ENCODE measurements at places on chromosomes 7 and 10. TPM values are rescaled to one million over a fixed set of nuclear protein-coding genes. Genes with fewer than 3 reads are reported as not detected.

DNA sequence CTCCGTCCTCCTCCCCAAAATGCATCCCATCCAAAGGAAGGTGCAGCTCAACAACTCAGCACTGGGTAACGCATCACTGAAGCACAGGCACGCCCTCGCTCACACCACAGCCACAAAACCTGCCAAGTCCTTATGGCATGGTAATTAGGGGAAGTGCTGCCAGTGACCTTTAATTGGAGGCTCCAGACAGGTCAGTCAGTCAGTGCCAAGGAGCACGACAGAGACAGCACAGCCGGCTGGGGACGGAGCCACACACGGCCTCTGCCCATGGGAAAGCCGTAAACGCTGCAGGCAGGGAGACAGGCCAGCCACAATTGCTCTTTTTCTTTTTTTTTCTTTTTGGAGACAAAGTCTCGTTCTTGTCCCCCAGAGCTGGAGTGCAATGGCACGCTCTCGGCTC lies 146.5 kb downstream of the MAD1L1 start:
- DNase-seq: no peak

TMEM130 gene
- not detected for total RNA-seq

GRCh38 chr10:17616403-17617030 lies 657 bp downstream of the HACD1 start:
- DNase-seq: peak; percentile 83

DNA sequence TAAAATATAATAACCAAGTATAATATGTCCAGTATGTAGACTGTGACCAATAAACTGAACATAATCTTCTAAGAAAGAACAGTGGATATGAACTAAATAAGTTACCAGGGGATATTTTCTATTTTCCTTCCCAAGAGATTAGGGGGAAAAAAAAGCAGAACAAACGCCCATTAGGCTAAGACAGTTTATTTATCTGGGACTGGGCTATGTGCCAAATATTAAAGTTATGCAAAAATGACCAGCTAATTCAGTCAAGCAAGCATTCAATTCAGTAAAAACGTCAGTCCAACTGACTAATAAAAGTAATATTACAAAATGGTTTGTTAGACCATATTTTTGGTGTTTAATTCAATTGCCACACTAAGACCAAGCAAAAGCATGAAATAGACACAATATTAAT lies 122.2 kb downstream of the TSPAN12 start:
- DNase-seq: peak; percentile 35

NKX2-3 gene
- total RNA-seq: 0.45 TPM

GRCh38 chr10:3735175-3735574 lies 49.8 kb downstream of the KLF6 start:
- no peak for DNase-seq

- no peak for DNase-seq
Observed at GRCh38 chr10:70579234-70580002, 23.1 kb downstream of the PRF1 start.

DNA sequence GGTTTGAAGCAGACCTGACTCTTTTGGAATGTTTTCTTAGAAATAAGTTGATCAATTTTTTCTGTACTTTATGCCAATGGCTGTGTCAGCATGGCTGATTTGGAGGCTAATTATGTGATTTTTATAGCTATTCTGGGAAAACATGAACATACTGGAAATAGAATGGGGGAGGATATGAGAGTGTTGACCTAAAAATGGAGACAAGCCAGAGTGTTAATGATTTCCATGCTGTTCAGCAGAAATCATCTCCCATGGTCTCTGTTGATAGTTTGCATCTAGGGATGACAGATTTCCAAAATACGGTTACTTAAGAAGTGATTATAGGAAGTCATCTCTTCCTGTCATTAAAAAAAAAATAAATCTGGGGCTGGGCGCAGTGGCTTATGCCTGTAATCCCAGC lies 32.7 kb upstream of the DMTF1 start:
- no peak for DNase-seq

AKR1E2 gene
- total RNA-seq: 2.3 TPM

GRCh38 chr10:21737106-21737505 lies 203.1 kb downstream of the MLLT10 start:
- DNase-seq: no peak

ACBD7 gene
- not detected for total RNA-seq

KEL gene
- total RNA-seq: 1.5 TPM

- no peak for DNase-seq
Observed at GRCh38 chr7:103989785-103990767, 618 bp upstream of the RELN start.

DNA sequence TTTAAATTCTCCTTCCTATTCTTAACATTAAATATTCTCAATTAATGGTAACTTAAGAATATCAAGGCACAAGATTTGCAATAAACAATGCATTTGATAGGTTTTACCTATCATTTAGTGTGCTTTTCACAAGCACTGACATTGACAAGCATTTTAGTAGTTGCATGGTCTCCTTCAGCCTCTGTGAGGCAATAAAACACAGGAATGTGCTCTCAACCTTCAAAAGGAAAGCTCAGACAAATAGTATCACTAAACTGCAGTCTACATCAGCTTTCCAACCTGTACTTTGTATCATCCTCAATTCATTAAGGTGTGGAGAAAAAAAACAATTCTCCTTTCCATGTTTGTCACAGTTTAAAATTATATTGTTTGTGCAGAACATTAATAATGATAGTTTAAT lies 51.1 kb upstream of the TSPAN13 start:
- peak; percentile 26 for DNase-seq

CHAT gene
- 8.7 TPM for total RNA-seq

DNA sequence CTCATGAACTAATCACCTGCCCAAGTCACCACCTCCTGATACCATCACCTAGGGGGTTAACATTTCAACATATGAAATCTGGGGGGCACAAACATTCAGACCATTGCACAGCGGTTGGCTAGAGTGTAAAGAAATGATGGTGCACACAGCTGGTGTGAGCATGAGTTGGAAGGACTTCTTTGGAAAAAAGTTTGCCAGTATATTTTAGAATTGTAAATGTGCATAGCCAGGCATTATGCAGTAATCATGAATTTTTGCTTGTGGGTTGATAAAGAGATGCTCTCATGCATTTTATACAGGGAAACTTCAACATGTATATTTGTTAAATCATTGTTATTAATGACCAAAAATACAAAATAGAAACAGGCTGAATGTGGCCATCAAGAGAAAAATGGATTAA lies 100.0 kb downstream of the VWC2 start:
- no peak for DNase-seq

VAX1 gene
- not detected for total RNA-seq

DNA sequence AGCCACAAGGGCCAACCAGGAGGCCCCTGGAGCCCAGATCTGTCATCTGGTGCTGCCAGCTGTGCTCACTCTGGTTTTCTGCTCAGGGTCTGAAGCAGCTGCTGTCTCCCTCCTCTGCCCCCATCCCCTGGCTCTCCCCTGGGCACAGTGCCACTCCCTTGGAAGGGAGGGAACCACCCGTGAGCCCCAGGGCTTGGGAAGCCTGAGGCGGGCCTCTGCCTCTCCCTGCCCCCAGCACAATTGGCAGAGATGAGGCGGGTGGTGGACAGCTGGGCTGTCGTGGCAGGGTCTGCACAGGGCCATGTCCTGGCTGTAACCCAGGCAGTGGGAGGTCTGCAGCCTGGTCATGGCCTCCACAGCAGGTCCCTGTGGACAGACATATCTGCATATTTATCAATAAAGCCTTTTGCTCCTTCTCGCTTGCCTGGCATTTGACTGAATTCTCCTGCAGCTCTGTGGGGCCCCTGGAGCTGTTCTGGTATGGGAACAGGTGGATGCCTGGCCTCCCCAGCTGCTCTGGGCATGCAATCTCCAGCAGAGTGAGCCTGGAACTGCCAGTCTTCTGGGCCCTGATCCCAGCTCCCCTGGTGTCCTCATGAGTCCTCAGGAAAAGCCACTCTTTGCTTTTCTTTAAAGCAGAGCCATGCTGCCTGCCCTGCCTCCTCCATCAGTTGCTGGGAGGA lies 1.6 kb upstream of the ANKRD2 start:
- no peak for DNase-seq

DNA sequence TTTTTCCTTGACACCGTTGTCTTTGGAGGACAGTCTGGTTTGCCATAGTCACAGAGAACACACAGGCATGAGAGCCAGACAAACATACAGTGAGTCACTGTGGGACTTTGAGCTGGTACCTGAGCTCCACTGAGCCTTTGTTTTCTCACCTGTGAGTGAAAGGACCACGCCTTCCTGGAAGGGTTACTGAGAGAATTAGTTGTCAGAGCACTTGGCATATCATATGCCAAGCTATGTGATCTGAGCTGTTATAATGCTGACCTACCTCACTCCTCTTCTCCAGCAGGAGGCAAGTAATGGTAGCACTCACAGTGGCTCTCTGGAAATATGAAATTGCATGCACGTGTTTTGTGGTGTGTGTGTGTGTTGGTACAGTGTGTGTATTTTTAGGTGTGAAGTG lies 59.7 kb downstream of the CXCL12 start:
- peak; percentile 88 for DNase-seq

DNA sequence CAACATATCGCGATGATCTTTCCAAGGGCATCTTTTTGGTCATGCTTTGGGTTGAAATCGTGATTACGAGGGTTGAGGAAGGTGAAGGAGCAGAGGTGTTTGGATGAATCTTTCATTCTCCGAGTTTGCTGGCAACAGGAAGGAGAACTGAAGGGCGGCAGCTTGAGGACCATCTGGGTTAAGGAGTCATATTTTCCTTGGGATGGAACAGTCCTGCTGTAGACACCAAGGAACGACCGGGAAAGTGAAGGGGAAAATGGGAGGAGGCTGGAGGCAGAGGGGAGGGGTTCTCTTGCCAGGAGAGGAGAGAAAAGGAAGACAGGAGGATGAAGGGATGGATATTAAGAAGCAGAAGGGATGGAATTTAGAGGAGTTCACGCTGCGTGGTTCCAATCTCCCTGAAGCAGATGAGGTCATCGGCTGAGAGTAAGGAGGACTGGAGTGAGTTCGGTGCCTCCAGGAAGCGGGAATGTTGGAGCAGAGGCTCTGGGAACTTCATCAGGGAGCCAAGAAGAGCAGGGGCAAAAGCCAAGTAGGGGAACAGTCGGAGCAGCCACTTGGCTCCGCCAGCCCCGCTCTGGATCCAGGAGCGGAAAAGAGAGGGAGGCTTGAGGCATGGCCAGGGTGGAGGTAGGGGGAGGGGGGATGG lies 116.6 kb upstream of the GALNT17 start:
- no peak for DNase-seq

- DNase-seq: no peak
Observed at GRCh38 chr10:69217119-69217754, 2.9 kb upstream of the HKDC1 start.

EPHB6 gene
- 9.6 TPM for total RNA-seq

IQUB gene
- 2.7 TPM for total RNA-seq

- peak; percentile 23 for DNase-seq
Observed at GRCh38 chr10:62541811-62542210, 167.6 kb downstream of the ZNF365 start.

DNA sequence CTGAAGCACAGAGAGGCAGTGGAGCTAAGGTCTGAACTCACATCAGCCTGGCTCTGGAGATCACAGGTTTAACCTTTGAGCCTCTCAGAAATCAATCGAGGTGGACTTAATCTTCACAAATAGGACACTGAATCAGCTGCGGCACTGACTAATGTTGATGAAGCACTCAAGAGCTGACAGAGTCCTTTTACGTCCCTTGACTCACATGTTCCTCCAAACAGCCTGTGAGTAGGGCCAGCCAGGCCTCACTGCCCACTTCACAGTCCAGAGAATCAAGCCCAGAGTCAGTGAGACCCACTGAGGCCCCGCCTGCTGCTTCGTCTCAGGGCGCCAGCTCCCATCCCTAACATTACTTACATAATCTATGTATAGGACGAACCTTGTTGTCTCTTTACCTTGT lies 63.1 kb downstream of the TNS3 start:
- DNase-seq: no peak

DNA sequence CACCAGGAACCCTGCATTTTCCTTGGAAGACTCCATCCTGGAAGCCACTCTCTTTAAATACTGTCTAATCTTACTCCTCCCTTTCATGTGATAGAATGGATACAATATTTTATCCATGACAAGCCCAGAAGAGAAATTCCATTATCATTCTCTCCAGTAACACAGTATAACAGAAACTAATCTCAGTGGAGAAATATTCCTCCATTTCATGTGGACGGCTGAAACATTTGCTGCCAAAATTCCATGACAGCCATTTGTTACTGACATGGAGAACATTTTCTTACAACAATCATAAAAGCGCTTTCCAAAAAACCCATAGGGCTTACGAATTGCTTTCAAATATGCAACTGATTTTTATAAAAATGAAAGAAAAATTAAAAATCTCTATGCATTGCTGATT lies 392.8 kb upstream of the KLF6 start:
- peak; percentile 68 for DNase-seq

IGF2BP3 gene
- total RNA-seq: not detected

ADAM12 gene
- total RNA-seq: 0.43 TPM

DNA sequence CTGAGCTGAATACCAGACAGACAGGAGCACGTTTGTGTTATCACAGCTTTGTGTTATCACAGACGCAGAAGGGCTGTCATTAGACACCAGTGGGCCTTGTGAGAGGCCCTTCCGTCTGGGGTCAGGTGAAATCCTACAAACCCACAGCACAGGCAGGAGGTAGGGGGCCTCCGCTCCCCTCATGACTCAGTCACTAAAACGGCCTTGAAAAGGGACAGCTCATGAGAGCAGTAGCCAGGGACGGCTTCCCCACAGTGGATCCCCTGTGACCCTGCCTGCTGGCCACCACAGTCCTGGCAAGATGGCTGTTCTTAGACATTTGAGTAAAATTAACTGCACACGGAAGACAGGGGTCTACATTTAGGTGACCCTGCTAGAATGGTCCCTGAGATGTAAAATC lies 215.8 kb upstream of the PPP2R2D start:
- no peak for DNase-seq

CRYGN gene
- not detected for total RNA-seq

DNA sequence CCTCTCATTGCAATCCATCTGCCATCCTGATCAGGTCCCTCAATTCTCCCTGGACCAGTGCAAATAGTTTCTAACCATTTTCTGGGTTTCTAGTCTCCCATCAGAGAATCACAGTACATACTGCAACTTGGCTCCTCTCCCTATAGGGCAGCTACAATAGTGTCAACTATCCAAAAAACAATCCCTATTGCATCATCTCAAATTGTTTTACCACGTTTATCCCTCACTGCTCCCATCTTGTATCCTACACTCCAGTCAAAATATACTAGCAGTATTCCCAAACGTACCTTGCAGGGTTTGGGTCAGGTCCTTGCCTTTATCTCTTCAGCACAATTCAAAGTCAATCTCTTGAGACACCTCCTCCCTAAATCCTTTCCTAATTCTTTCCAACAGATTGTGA lies 23.6 kb downstream of the ASB15 start:
- no peak for DNase-seq

- no peak for DNase-seq
Observed at GRCh38 chr7:80591654-80592053, 46.8 kb upstream of the CD36 start.

DNA sequence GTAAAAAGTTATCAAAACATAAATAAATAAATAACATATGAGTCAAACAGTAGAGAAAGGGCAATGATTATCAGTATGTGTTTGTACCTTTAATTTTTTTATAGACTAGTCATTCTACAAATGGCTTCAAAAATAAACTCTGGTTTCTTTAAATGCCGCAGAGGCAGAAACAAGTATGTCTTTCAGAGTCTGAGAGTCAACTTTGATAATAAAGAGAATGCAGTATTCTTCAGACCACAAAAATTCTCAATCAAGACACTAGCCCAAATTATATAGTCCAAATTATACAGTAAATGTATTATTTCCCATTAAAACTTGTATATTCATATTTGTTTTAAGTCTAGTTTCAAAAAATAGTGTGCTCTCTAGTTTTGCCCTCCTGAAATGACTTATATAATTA lies 1142.3 kb downstream of the NXPH1 start:
- DNase-seq: no peak

- DNase-seq: no peak
Observed at GRCh38 chr7:39434012-39434411, 132.2 kb upstream of the YAE1 start.
